ENCODE measurements at places on chromosomes 2 and 18.

DNA sequence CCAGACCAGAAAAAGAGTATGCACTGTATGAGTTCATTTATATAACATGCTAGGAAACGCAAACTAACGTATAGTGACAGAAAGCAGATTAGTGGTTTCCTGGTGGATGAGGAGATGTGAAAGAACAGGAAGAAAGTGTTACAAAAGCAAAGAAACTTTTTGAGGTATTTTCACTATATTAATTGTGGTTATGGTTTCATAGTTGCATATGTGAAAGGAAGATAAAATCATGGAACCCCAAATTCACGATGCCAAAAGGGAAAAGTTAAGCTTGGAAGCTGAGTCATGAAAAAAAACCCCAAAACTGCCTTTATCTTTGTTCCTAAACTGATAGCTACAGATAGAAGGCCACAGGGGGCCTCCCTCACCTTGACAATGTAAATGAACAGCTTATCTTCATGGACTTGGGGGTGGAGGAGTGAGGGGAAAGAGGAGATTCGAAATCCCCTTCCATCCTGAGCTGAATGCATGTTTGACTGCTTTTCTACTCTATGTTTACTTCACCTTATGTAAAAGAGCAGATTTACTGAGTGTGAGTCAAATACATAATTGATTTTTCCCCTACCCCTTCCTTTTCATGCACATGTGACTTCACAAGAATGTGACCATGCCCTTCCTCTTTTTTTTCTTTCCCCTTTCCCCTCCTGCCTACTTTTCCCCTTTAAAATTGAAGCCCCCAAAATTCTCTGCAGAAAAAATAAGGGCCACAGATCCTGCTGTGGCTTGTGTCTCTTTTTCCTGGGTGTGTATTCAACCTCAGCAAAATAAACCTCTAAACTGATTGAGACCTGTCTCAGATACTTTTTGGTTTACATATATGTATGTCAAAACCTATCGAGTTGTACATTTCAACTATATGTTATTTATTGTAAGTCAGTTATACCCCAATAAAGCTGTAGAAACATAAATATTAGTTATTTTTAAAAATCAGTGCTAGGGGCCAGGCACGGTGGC lies 100.1 kb upstream of the TLK1 start:
- DNase-seq = no peak

DNA sequence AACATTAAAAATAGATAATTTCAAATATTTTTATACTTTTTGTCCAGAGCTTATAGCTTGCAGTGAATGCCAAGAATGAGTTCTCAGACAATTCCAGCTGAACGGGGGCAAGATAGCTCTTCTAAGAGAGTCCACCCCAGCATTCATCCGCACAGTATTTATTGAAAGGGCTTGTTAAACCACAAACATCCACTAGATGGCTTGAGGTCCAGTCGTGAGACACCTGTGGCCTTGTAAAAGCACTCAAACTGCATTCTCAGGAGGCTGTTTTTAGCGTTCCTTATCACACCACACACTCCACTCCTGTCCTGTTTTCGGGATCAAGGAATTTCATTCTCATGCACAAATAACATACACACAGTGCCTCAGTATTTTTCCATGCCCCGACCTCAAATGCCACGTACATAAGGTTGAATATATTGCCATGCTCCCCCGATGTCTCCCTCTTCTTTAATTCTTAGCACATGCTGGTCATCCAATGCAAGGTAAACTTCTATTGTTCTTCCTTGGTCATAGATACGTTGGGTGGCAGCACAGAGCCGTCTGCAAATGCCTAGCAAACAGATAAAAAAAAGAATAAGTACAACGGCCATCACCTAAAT lies 47.4 kb downstream of the DNAJC10 start:
- no peak for DNase-seq

DNA sequence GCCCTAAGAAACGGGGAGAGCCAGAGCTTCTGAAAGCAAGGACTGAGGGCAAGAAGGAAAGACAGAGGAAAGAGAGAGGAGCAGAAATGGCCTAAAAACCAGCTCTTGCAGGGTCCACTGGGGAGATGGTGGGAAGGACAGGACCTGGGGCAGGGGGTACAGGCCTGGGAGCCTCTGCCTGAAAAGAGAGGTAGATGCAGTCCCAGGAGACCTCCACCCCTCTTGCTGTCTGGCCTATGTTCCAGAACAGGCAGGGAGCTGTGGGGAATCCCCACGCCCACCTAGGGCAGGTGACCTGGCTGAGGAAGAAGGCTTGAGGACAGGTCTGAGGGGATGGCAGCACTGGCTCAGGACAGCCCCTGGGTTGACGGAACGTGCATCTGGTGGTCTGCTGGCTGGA lies 4.6 kb downstream of the CAPN13 start:
- DNase-seq = no peak

- no peak for DNase-seq
Measured at GRCh38 chr18:67135981-67136380, 380.5 kb downstream of the DSEL start.

DNA sequence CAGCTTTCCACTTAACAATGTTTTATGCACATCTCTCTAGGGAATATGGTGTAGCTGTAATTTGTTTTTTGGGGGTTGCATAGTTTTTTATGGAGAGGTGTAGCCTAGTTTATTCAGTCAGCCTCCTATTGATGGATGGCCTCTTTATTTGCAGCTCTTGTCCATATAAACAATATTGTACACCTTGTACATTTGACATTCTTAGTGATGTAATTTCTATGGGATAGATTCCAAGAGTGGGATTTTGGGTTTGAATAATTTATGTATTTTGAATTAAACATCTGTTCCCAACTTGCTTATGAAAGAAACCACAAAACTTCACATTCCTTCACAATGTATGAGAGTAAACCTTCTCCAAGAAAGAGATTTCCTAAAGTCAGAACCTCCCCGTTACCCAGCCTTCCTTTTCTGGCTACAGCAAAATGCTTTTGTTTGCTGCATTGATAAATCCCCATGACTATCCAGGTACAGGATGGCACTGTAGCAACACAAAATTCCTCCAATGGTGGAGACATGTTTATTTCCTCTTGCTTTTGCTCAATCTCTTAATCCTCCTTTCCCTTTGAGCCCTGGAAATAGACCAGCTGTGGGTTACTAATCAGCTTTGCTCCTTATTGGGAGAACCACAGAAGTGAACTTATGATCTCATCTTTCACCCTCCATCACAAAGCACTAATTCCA lies 58.4 kb upstream of the GALR1 start:
- DNase-seq = no peak

Measured in stimulated activated CD4-positive, alpha-beta T cell treated with anti-CD3 and anti-CD28 coated beads, Interleukin-12 subunit alpha, Interleukin-12 subunit beta, amount 100 ng/mL, for 24 hours (primary cell).